CD4-positive, alpha-beta T cell (primary cell): ENCODE measurements at places on chromosomes 11 and 22.

GRCh38 chr22:28474330-28474729 is 205.3 kb downstream of the TTC28 start:
- DNase-seq: no peak

GRCh38 chr11:131430473-131431208 is 60.2 kb downstream of the NTM start:
- no peak for DNase-seq

DNA sequence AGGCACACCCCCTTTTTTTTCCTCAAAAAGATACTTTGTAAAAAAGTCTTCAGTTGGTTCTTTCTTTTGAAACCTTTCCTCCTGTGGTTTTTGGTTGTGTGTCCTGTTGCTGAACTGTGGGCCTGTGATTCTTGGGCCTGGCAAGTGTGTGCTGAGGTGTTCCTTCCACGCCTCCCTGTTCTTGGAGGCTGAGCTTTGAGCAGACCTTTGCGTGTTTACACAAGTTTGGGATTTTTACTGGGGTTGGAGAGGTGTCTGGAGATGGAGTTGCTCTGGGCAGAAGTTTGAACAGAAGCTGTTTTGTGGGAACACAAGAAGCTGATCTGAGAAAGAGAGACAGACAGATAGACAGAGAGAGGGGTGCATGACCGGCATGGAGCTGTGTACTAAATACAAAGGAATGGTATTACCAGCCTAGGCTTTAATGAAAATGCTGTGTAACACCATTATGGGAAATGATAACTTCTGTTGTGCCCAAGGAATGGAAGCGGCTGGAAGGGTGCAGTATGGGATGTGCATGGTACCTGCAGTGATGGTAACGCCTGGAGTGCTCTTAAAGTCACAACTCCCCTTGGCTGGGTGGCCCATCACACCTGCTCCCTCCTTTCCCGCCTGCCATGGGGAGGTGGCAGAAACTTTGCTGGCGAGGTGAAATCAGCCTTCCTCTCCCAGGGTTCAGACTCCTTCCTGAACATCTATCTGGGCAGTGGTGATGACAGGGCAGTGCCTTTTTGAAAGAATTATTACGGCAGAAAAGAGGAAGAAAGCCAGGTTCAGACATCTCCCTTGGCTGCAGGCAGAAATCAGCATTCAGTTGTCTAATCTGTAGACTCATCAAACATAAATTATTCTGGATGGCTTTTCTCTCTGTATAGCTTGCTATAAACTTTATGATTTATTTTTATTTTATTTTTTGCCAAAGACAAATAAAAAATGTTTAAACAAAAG is 70.4 kb downstream of the LDLRAD3 start:
- no peak for DNase-seq

DNA sequence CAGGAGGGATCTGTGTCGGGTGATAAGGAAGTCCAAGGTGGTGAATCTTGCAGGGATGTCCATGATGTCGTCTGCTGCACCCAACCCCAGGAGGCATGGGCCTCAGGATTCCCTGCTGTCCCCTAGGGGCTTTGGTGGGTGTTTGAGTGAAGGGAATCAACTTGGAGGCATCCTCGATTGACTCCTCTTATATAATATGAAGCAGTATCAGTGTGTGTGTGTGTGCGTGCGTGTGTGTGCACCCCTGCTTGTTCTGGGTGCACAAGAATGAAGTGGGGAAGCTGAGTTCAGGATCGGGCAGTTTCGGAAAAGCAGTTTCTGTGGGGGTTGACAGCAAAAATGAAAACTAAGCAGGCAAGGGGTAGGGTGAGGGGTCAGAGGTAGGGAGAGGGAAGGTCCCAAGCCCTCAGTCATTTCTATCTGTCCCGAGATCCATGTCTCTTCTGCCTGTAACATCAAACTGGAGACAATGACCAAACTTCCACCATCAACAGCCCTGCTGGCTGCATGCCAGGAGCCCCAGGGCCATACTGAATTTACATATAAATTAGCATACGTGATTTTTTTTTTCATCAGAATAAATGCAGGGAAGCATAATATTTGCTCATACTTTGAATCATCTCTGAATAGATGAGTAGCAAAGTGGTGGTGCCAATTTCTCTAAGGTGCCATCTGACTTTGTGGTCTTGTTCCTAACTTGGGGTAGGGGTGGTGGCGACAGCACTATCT is 2.0 kb downstream of the NTM start:
- DNase-seq: no peak
